ENCODE measurements at places on chromosomes 1 and 21.

- DNase-seq: no peak
These were observed 11.8 kb upstream of the MMEL1 start for GRCh38 chr1:2644591-2645101.

GRCh38 chr1:145988773-145989172, 7.6 kb downstream of the TXNIP start:
- DNase-seq: no peak

- no peak for DNase-seq
These were observed 164.2 kb upstream of the PTBP2 start for GRCh38 chr1:96557336-96557735.

- DNase-seq: no peak
These were observed 8.0 kb downstream of the AIDA start for GRCh38 chr1:222704260-222704659.

GRCh38 chr21:41726058-41726558, 40.7 kb downstream of the RIPK4 start:
- DNase-seq: no peak

- DNase-seq: peak; percentile 33
These were observed 2.1 kb upstream of the KIF21B start for GRCh38 chr1:201025571-201026002.

GRCh38 chr1:96997717-96998116, 276.1 kb downstream of the PTBP2 start:
- no peak for DNase-seq

- DNase-seq: no peak
These were observed 152.6 kb downstream of the ETS2 start for GRCh38 chr21:38958323-38958705.

- DNase-seq: no peak
These were observed 19.0 kb upstream of the JUN start for GRCh38 chr1:58802640-58803399.

DNA sequence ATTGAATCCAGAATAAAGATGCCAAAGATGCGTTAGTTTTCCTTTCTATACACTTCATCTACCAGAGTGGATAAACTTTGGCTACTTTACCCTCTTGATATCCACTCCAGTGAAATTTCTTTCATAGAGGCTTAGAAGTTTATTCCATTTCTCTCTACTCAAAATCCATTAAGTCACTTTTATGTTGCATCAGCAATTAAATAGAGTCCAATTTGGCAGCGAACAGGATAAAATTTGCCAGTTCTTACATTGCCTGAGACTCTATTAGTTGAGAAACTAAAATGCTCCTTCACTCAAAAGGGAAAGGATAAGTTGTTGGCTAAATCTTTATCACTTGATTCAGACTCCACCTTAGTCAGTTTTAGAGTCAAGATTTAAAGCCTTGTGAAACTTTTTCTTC, 57.9 kb downstream of the ACBD6 start:
- DNase-seq: no peak

- no peak for DNase-seq
These were observed 363.5 kb upstream of the PTBP2 start for GRCh38 chr1:96358057-96358456.

- DNase-seq: no peak
These were observed at the start of gene GCSAML for GRCh38 chr1:247548769-247549182. GCSAML (plus strand) TSS chr1:247549134; CDS start chr1:247549192, 58 bp downstream.

- DNase-seq: no peak
These were observed 45.3 kb upstream of the EPHA8 start for GRCh38 chr1:22517956-22518355.

- DNase-seq: peak; percentile 19
These were observed 15.8 kb downstream of the ODF2L start for GRCh38 chr1:86380257-86380861.

- no peak for DNase-seq
These were observed 6.7 kb downstream of the TBX15 start for GRCh38 chr1:118981436-118981835.

- DNase-seq: no peak
These were observed 4.7 kb downstream of the OLFML2B start for GRCh38 chr1:162019006-162019405.

GRCh38 chr1:84876353-84876752, 16.7 kb downstream of the LPAR3 start:
- no peak for DNase-seq

DNA sequence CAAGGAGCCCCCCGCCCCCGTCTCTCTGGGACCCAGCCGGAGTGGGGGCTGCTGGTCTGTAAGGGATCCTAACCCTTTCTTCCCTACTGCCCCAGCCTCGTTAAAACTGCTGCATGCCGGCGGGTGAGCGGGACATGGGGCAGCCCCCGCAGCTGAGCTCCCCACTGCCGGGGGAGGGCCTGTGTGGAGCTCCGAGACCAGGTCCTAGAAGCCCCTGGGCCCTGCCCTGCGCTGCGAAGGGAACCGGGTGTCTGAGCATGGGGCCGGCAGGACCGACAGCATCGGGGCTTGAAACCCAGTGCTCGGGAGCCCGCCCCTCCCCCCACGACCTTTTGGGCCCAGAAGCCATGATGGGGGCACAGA, 9.2 kb upstream of the COL6A1 start:
- DNase-seq: no peak

- DNase-seq: no peak
These were observed 81.2 kb downstream of the VWA5B1 start for GRCh38 chr1:20371883-20372282.

- DNase-seq: no peak
These were observed 34.6 kb downstream of the OLFML2B start for GRCh38 chr1:161989108-161989507.

- no peak for DNase-seq
These were observed 47.5 kb downstream of the EVA1C start for GRCh38 chr21:32459972-32460371.

GRCh38 chr1:27873671-27874384, 1.5 kb downstream of the THEMIS2 start:
- DNase-seq: no peak

DNA sequence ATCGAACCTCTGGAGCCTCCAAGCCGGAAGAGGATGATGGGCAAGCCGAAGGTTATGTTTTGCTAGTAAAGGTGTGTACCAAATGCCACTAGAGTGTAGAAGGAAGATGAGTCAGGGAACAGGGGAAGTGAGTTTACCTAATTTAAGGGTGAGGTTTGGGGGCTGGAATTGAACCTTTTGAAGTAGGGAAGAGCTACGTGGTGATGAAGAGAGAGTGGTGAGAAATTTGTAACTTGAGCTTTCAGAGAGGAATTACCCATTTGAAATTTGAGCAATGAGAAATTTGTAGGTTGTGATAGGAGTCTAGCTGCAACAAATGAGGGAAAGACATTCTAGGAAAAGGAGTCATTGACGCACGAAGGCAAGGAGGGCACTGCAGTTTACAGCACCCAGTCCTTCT, 70.0 kb upstream of the TENT5C start:
- no peak for DNase-seq

DNA sequence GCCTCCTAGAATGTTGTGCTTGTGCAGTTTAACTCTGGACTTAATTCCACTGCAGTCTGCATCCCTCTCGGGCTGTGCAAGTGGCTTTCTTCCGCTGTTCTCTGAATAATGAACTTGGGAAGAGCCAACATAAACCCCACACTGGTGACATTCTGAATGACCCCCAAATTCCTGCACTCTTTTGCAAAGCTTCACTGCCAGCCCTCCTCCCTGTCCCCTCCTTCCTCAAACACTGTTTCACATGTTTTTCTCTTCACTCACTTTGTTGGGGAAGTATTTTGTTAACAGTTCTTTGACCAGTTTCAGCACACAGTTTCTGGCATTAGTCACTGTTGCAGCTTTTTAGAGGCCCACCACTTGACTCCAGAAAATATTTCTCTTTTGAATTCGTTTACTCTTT, 39.7 kb downstream of the GNG12 start:
- no peak for DNase-seq

Measured in T-helper 2 cell (primary cell).